ENCODE measurements at places on chromosomes 7 and 10. TPM values are rescaled to one million over a fixed set of nuclear protein-coding genes. Genes with fewer than 3 reads are reported as not detected.

PRRT4 gene
- 0.25 TPM for total RNA-seq

ANKRD7 gene
- not detected for total RNA-seq

GBX1 gene
- not detected for total RNA-seq

SPDYE16 gene
- 0.58 TPM for total RNA-seq

BMPER gene
- not detected for total RNA-seq

PPP1R3C gene
- total RNA-seq: not detected

EBLN1 gene
- not detected for total RNA-seq

ANKRD30A gene
- total RNA-seq: not detected

OPN1SW gene
- not detected for total RNA-seq

CPA1 gene
- not detected for total RNA-seq

OR6V1 gene
- total RNA-seq: not detected

ADRB1 gene
- not detected for total RNA-seq

SPRN gene
- total RNA-seq: not detected

NRP1 gene
- 0.40 TPM for total RNA-seq

TRIL gene
- not detected for total RNA-seq

TMEM213 gene
- not detected for total RNA-seq

GNAT3 gene
- total RNA-seq: not detected

JMJD1C gene
- 62.2 TPM for total RNA-seq

LBX1 gene
- total RNA-seq: not detected

PILRA gene
- total RNA-seq: 2.7 TPM

MMD2 gene
- not detected for total RNA-seq

WNT8B gene
- total RNA-seq: 0.10 TPM

PCBD1 gene
- 21.4 TPM for total RNA-seq

CYP3A4 gene
- not detected for total RNA-seq

NEUROD6 gene
- not detected for total RNA-seq

GOLGA7B gene
- 12.2 TPM for total RNA-seq

TBATA gene
- not detected for total RNA-seq

SLC16A9 gene
- 0.12 TPM for total RNA-seq

SLC26A3 gene
- total RNA-seq: not detected

CALY gene
- not detected for total RNA-seq

TMEM178B gene
- 0.22 TPM for total RNA-seq

CPXM2 gene
- total RNA-seq: not detected

ANXA8 gene
- total RNA-seq: 0.17 TPM

SPDYE5 gene
- not detected for total RNA-seq

GPR15LG gene
- not detected for total RNA-seq

USP54 gene
- 2.7 TPM for total RNA-seq

MCM10 gene
- total RNA-seq: 57.4 TPM

GPNMB gene
- not detected for total RNA-seq

PHYHIPL gene
- not detected for total RNA-seq

VWA2 gene
- not detected for total RNA-seq
